ENCODE measurements at places on chromosomes 4 and X.

DNA sequence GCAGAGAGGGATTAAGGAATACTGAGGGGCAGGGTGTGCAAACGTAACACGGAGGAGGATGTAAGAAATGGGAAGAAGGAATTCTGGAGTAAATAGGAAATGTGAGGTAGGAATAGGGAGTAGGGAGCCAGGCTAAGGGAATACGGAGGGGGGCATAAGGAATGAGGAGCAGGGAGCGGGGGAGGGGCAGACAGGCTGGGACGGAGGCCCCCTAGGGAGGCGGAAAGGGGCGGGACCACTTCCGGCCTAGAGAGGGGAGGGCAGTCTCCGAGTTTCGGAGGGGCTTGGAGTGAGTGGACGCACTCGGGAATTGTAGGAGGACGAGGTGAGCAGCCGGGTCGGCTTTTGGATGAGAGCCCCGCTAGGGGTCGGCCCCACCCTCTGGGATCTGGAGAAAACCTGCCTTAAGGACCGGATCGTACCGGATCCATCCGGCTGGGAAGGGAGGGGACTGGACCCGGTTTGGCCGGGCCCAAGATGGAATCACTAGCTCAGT, 612 bp downstream of the MAGED2 start:
- peak; percentile 73 for DNase-seq

- DNase-seq = no peak
Observed at GRCh38 chr4:123874063-123874462, 477.5 kb downstream of the SPRY1 start.

DNA sequence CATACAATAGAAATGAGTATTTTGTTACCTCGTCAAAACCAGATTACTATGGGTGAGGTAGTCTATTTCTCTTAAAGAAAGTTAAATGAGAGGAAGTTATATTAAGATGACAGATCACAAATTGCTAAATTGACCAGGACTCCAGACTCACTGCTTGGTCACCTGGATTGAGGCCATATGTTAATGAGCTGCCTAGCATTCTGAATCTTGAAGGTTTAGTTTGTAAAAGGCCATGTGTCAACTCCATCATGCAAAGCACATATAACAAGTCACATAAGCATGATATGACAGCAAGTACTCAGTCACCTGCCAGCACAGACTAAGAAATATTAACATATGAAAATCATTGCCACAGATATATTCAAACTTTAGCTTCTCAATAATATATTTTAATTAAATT, 72.6 kb downstream of the EPHA5 start:
- DNase-seq = no peak

DNA sequence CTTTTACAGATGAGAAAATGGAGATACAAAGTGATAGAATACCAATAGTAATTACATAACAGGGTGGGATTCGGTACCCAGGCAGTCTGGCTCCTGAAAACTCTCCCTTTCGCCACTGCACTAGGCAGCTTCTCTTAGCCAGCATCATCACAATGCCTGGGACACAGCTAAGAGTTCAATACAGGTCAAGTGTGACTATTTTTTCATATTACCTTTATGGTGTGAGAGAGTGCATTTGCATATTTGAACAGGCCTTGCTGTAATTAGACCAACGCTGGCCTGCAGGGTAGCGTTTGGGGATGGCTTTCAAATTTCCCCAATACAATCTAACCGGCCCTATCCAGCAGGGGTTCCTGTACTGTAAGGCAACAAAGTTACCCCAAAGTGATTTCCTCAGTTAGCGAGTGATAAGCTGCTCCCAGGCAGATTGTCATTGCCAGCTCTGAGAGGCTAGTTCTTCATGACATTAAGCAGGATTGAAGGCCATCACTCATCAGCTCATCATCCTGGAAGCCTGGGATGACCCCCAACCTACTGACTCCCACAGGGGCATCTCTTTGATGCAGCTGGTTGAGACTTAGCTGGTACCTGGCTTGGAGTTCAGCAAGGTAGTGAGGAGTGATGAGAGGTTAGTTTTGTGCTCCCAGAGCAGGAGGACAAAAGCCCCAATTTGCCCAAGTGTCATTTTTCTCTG, 836.8 kb upstream of the LCORL start:
- DNase-seq = no peak

DNA sequence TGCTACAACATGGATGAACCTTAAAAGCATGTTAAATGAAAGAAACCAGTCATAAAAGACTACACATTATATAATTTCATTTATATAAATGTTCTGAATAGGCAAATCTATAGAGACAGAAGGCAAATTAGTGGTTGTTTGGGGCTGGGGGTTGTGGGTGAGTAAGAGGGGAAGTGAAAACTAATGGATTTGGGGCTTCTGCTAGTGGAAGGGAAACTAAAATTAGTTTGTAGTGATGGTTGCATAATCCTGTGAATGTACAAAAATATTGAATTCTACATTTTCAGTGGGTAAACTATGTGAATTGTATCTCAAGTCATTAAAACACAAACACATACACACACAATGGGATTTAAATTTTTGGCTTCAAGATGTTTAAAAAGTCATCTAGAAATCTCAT, 25.4 kb upstream of the LIMCH1 start:
- no peak for DNase-seq

GRCh38 chr4:77154761-77155499, 2.1 kb upstream of the CCNG2 start:
- DNase-seq = no peak

- DNase-seq = peak; percentile 59
Observed at GRCh38 chrX:40104985-40105834, 7.5 kb upstream of the BCOR start.

DNA sequence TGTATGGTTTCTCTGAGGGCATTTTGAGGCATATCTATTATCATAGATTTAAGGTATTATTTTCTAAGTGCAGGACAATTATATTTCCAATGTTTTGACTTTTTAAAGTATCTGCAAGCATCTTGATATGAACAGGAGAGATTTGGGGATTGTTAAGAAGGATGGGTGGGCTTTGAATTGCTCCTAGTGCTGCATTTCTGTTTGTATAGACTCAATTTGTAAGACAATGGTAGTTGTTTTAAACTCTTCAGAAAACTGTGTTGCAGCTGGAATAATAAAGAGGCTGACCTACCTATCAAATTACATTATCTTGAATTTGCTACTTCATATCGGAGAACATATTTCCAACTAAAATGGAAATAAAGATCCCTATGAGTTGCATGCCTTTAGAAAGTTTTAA, 570.3 kb downstream of the ADGRL3 start:
- DNase-seq = no peak

- DNase-seq = no peak
Observed at GRCh38 chr4:8370835-8371595, 69.5 kb downstream of the ACOX3 start.

Data from adipocyte (in vitro differentiated cells).